ENCODE measurements at places on chromosomes 3 and 15. TPM values are rescaled to one million over a fixed set of nuclear protein-coding genes. Genes with fewer than 3 reads are reported as not detected.

Gene HCLS1
- total RNA-seq = 0.24 TPM

Gene AGTR1
- not detected for total RNA-seq

Gene PXYLP1
- 5.6 TPM for total RNA-seq

Gene ROPN1B
- total RNA-seq = not detected

Gene LMAN1L
- total RNA-seq = not detected

Gene C2CD4A
- total RNA-seq = 0.26 TPM

Gene GPR160
- 2.7 TPM for total RNA-seq

Gene WDR53
- total RNA-seq = 12.8 TPM

Gene TM6SF1
- total RNA-seq = 0.14 TPM

Gene SEMA6D
- total RNA-seq = not detected

Gene MRPS25
- total RNA-seq = 22.3 TPM

Gene IL17RB
- not detected for total RNA-seq

Gene LRRC58
- total RNA-seq = 69.9 TPM

Gene NEK10
- 8.4 TPM for total RNA-seq

Gene TMIE
- total RNA-seq = 0.12 TPM

Gene NANOGP8
- not detected for total RNA-seq

Gene PARP15
- total RNA-seq = not detected

Gene TMCO5A
- not detected for total RNA-seq

Gene ISL2
- 2.9 TPM for total RNA-seq

Gene CNTN6
- not detected for total RNA-seq

Gene FANCD2OS
- not detected for total RNA-seq

Gene RHCG
- total RNA-seq = not detected

Gene PLA2G4E
- total RNA-seq = not detected

Gene ZNF662
- total RNA-seq = not detected

Gene C3orf70
- 2.1 TPM for total RNA-seq

Gene EFHB
- not detected for total RNA-seq

Data from A172 (cell line).